ENCODE measurements at places on chromosomes 11 and 22.

DNA sequence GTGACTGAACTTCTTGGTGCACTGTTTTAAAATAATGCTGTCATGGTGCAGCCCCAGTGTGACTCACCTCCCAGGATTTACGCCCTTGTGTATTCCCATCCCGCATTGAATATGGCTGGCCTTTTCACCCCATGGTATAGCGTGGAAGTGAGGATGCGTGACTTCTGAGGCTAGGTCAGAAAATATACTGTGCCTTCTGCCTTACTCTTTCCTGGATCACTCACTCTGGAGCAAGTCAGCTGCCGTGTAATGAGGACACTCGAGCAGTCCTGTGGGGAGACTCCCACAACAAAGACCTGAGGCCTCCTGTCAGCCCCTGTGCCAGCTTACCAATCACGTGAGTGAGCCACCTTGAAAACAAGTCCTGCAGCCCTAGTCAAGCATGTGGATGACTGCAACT, 471.9 kb upstream of the KIRREL3 start:
- no peak for DNase-seq

DNA sequence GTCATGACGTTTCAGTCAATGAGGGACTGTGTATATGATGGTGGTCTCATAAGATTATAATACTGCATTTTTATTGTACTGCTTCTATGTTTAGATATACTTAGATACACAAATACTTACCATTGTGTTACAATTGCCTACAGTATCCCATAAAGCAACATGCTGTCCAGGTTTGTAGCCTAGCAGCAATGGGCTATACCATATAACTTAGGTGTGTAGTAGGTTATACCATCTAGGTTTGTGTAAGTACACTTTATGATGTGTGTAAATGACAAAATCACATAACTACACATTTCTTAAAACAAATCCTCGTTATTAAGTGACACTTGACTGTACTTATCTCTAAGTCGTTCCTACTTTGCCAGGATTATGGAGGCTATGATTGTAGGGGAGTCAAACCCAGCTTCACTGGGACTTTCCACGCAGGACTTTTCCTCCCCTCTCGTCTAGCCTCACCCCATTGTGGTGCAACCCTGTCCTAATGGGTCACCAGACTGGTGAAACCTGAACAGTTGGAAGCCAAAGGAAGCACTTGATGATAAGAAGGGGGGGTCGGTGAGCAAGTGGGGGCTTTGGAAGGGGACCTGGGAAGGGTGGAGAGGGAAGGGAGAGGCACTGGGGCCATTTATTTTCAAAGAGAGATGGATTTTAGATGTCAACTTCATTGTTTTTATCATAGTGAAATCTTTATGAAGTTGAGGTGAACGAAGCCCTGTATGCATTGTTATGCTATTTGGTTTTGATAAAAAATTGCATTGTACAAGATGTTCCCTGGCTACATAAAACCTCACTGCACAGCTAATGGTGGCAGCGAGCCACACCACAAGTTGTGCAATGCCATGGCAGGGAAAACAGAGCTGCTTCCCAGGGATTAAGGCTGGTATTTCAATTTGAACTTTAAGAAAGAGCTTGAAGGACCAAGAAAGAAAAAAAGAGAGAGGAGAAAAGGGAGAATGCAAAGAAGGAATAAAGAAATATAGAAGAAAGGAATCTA, 129.1 kb downstream of the EHF start:
- no peak for DNase-seq

- no peak for DNase-seq
Observed at GRCh38 chr11:20031155-20032001, 128.9 kb downstream of the DBX1 start.

- DNase-seq = peak; percentile 31
Observed at GRCh38 chr11:66418168-66418985, 2.5 kb upstream of the NPAS4 start.

- DNase-seq = no peak
Observed at GRCh38 chr22:33895444-33895843, 24.8 kb downstream of the LARGE1 start.

DNA sequence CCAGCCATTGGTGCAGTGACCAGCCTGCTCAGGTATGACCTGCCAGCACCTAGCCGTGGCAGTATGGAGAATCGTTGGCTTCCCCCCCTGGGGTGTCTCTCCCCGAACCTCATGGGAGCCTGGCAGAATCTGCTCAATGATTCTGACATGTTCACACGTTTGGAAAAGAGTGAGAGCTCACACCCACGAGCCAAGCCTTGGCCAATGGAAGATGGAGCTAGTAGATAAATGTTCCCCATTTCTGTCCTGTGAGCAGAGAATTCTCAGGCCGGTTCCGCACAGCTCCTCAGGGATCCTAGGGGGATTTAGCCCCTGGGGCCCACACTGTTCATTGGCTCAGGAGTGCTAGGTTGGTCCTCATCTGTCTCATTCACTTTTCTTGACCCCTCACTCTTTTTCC, 128.4 kb downstream of the RCN1 start:
- DNase-seq = no peak

GRCh38 chr11:44017443-44018126, 30.2 kb upstream of the ACCSL start:
- no peak for DNase-seq

- DNase-seq = no peak
Observed at GRCh38 chr11:3020011-3020410, 27.9 kb upstream of the NAP1L4 start.

GRCh38 chr11:130544266-130544665, 95.8 kb downstream of the ADAMTS15 start:
- no peak for DNase-seq

GRCh38 chr22:44145544-44145943, 35.2 kb upstream of the PARVG start:
- no peak for DNase-seq

- DNase-seq = no peak
Observed at GRCh38 chr11:125514336-125515101, 18.5 kb upstream of the FEZ1 start.

- no peak for DNase-seq
Observed at GRCh38 chr22:39973656-39974055, 13.5 kb downstream of the TMA7B start.

DNA sequence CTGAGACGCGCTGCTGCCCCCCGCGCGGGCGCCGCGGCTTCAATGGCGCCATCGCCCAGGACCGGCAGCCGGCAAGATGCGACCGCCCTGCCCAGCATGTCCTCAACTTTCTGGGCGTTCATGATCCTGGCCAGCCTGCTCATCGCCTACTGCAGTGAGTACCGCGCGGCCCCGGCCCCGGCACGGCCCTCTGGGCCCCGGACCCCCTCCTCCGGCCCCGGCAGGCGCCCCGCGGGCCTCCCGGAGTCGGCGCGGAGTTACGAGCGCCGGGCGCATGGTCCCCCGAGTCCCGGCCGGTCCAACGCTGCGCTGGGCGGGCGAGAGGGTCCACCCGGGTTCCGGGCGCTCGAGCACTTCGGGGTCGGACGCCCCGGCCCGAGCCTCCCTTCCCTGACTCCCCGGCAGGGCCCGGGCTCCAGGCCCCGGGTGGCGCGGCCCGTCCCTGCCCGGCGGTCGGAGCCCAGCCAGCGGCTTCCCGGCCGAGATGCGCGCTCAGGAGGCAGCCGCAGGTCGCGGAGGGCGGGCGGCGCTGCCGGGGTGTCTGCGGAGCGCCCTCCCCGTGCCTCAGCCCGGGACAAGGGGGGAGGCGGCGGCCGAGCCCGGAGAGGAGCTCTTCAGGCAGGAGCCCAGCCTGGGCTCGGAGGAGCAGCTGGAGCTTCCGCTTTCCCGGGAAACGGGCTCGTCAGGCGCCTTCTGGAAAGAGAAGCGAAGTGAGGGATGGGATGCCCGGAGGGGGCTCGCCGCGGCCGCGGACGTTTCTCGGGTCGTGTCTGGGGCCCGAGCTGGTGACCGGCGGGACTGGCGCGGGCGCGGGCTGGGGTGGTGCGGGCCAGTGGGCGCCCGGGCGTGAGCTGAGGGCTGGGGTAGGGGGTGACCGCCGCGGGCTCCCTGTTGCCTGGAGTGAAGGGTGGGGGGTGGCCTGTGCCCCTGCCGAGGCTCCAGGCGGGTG, 1337.8 kb downstream of the BRD1 start:
- no peak for DNase-seq

- DNase-seq = no peak
Observed at GRCh38 chr11:40328890-40329614, 1130.4 kb downstream of the LRRC4C start.

DNA sequence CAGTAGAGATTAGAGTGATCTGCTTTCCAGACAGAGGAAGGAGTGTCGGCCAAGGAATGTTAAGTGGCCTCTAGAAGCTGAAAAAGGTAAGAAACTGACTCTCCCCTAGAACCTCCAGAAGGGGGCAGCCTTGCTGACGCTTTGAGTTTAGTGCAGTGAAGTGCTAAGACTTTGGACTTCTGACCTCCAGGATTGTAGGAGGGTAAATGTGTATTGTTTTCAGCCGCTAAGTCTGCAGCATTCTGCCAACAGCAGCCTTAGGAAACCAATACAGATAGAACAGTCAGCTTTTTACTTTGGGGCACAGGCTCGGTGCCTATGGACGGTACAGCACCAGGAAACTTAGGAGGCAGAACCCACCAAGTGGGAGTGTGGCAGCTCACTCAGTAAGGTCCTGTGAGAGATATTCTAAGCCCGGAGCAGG, 3.6 kb upstream of the TBC1D22A start:
- no peak for DNase-seq

- DNase-seq = no peak
Observed at GRCh38 chr11:46047520-46047919, 73.7 kb downstream of the PHF21A start.

DNA sequence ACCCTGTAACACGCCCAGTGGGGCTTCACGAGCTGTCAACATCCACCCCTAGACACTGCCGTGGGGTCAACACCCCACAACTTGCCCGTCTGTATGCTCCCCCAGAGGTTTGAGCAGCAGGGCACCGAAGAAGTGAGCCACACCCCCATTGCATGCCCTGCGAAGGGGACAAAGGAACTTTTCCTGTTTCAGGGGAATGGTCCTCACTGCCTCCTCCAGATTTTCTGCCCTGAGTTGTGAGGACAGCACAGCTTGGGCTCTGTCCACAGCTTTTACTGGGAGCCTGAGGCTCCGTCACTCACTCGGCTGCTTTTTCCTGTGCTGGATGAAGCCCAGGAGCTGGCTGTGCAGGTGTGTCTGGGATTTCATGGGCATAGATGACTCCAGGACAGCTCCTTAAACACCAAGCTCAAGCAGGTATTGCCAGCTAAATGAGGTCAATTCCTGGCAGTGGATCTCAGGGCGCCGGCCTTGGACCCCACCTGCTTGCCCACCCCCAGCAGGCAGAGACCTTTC, 40.2 kb upstream of the CCDC188 start:
- DNase-seq = no peak

GRCh38 chr11:10770626-10771254, 19.7 kb downstream of the CTR9 start:
- no peak for DNase-seq

- no peak for DNase-seq
Observed at GRCh38 chr11:20369826-20370225, 6.3 kb downstream of the HTATIP2 start.

DNA sequence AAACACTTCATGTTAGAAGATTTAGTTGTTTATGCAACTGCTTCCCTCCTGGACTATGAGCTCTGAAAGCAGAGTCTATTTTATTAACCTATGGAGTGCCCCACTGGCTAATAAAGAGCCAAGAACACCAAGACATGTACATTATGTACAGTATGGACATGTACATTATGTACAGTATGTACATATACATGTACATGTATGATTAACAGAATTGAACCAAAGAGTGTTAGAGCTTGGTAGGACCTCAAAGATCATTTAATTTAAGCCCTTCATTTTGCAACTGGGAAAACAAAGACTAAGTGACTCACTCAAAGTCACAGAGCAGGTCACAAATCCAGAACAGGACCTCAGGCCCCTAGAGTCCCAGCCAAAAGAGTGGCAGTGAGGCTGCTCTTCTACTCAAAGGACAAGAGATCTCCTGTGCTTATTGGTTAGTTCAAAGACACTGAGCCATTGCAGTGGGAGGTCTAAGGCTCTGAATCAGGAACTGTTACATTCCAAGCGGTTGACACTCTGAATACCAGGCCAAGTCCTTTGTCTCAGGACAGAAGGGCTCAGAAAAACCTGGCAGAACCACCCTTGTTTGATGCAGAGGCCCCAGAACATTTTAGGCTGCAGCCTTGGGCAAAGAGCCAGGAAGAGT, 103.8 kb downstream of the FAM168A start:
- no peak for DNase-seq

GRCh38 chr11:33387996-33388395, 130.8 kb downstream of the HIPK3 start:
- no peak for DNase-seq

- no peak for DNase-seq
Observed at GRCh38 chr11:59822989-59823566, 12.5 kb upstream of the MRPL16 start.

DNA sequence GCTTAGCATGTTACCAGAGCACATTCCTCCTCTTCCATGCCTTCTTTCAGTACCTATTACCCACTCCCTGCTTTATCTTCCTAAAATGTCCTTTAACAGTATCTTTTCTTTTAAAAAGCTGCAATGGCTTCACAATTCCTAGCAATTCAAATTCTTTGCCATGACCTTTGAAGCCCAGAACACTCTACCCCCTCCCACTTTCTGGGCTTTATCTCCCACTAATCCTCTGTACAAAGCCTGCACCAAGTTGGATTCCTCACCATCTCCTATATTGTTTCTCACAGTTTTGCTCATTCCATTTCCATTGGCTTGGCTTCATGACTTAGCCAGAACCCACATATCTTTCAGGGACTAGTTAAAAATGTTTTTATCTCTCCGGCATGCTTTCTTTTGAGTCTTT, 80.9 kb downstream of the FAM76B start:
- DNase-seq = no peak

GRCh38 chr11:125182573-125182972, 18.0 kb downstream of the PKNOX2 start:
- no peak for DNase-seq

GRCh38 chr11:29135504-29135903, 881.3 kb downstream of the KCNA4 start:
- DNase-seq = no peak

GRCh38 chr11:33778675-33779074, 4.4 kb upstream of the FBXO3 start:
- DNase-seq = no peak

GRCh38 chr22:37178350-37179125, 9.5 kb downstream of the C1QTNF6 start:
- DNase-seq = no peak

DNA sequence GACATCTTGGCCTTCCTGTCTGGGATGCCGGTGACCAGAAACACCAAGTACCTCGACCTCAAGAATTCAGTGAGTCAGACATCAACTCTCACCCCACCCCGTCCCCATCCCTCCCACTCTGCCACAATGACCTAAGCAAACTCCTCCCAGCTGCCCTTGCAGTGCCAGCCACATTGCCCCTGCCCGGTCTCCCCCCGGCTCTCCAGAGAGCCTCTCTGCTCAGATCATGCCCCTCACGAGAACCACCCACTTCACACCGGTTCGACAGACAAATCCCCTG, 23.6 kb upstream of the MYRF start:
- no peak for DNase-seq

GRCh38 chr11:75654314-75654713, 14.5 kb downstream of the MAP6 start:
- DNase-seq = no peak

- no peak for DNase-seq
Observed at GRCh38 chr11:46330154-46330553, 17.1 kb upstream of the DGKZ start.

Measured in T follicular helper cell (primary cell).